Activated CD8-positive, alpha-beta memory T cell treated with anti-CD3 and anti-CD28 coated beads for 4 hours (primary cell): ENCODE measurements at places on chromosomes 4 and X.

DNA sequence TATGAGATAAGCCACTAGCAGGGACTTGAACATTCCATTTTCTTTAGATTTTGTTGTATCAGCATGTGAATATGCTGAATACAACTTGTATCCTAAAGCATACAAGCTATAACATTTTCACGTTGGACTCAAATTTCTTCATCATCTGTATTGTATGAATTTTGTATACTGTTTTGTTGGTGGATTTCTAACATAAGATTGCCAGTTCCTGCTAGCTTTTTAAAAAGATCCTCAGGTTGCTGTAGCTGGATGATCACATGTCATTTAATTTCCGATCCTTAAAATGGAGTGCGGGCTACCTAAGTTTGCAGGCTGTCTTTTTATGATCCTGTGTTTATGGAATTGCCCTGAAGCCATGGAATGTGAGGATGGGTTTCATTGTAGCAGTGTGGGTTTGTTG, 6.9 kb downstream of the PDLIM5 start:
- DNase-seq, result no peak

- DNase-seq, result no peak
Measured at GRCh38 chr4:27358269-27358668, 497.6 kb downstream of the STIM2 start.

DNA sequence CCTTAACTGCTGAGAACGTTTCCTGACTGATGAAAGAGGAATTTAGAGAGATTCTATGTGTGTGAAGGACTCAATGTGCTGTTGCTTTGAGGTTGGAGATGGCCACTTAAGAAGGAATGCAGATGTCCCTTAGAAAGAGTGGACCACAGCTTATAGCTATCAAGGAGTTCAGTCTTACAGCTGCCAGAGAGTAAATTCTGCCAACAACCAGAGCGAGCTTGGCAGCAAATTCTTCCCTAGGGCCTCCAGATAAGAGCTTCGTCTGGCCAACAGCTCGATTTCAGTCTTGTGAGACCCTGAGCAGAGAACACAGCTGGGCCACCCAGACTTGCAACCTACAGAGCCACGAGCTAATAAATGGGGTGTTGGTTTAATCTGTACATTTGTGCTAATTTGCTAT, 21.8 kb downstream of the MID1 start:
- DNase-seq, result no peak

GRCh38 chr4:73450398-73451004, 14.5 kb downstream of the AFP start:
- no peak for DNase-seq

GRCh38 chr4:5824635-5825034, 68.3 kb downstream of the CRMP1 start:
- DNase-seq, result no peak

DNA sequence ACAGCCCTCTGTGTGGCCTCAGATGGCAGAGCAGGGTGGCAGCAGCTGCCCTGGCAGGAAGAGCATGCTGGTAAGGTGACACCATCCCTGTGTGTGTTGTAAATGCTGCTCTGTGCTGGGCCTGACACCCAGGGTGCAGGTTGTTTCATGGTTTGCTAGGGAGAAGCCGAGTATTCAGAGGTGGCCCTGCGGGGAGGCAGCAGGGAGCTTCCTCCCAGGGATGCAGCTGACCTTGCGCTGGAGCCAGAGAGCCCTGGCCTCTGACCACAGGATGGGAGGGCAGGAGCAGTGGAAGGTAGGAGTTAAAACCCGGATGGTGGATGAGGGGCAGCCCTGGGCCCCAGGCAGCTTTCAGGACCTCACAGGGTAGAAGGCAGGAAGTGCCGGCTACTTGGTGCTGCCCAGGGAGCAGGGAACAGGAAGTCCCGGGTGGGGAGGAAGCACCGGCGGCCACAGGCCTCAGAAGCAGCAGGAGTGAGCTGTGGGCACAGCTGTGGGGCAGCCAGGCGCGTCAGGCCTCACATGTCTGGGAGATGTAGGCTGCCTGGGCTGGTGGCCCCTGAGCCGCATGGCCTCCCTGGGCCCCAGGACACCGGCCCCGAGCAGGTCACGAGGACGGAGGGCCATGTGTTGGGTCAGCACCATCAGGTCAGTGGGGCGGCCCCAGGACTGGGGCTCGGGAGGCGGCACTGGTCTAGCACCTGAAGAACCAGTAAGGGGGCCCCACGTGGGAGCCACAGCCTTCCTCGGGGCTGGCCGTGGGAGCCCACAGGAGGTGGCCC, 19.1 kb downstream of the SH3BP2 start:
- peak; percentile 29 for DNase-seq

DNA sequence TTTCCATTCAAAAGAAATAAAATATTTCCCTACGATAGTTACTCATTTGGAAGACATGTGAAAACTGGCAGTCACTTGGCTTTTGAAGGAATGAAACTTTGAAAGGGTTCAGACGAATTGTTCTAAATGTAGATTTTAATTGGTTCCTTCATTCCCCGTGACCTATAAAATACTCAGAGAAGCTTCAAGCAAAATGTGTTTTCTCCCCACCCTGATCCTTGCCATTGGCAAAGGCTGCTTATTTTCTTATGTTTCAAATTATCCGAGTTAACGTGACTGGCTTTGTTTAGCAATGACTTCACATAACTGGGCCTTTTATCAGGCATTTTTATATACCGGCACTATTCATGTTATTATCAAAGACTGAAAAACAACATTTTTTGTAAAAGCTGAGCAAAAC, 204.1 kb upstream of the NEIL3 start:
- no peak for DNase-seq

DNA sequence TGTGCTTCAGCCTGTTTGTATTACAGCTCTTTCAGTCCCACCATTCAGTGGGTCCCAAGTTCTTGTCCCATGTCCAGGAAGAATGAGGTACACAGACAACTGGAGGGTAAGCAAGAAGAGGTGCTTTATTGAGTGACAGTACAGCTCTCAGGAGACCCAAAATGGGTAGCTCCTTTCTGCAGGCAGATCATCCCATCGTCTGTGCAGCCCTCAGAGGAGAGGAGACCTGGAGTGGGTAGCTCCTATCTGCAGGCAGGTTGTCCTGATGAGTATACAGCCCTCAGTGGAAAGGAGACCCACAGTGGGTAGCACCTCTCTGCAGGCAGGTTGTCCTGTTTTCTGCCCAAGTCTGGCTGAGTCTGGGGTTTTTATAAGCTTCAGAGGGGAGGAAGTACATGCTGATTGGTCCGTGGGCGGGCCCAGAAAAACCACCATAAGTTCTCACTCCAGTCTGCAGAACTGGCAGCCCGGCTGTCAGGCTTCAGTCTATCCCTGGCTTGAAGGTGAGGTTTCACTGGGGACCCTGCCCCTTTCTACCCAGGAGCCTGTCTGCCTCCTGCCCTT, 18.0 kb downstream of the GRK4 start:
- DNase-seq, result no peak

GRCh38 chr4:90211174-90211573, 84.0 kb downstream of the CCSER1 start:
- DNase-seq, result no peak
